ENCODE measurements at places on chromosomes 3 and 15. TPM values are rescaled to one million over a fixed set of nuclear protein-coding genes. Genes with fewer than 3 reads are reported as not detected.

DNA sequence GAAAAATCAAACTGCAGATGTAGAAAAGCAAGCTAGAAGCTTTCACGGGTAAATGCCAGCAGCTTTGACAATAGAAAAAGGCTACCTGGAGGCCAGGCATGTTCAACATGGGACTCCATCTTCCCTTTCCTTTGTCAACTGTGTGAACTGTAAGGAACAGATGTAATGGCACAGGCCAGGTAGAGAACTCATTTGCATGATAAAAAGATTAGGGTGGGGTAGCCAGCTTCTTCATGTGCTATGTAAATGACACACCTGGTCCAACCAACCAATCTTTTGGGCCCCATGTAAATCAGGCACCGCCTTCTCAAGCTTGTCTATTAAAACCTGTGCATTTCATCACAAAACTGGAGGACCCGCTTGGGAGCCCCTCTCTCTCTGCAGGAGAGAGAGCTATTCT is 686.5 kb upstream of the GOLIM4 start:
- no peak for DNase-seq

DNA sequence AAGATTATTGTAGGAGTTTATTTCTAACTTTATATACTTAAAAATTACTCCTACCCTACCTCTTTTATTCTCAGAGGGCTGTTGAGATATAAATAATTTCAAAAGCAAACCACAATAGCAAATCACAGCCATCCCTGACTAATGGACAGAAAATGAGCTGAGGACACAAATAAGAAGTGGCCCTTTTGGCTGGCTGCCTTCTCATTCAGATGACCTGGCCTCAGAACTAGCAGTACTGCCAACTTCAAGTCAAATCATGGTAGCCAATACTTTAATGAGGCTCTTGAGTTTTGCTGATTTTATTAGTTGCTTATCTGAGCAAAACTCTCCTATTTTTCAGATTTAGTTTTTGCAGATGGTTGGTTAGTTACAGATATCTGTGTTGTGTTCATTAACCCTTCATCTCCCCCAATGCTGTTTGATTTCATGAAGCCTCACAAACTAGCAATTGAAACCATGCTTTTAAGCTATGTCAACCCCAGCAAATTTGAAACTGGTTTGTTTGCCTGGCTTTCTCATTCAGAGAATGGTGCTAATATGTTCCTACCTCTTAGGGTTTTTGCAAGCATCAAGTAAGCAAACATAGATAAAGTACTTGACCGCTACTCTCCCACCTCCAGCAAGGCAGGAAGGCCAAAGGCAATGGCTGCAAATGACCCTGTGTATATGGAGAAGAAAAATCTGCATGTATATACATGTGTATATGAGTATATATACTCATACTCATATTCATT is 73.4 kb upstream of the HACD2 start:
- no peak for DNase-seq

GRCh38 chr15:79904271-79904670 is 7.5 kb upstream of the MTHFS start:
- DNase-seq, result no peak

GRCh38 chr3:154931484-154931883 is 148.6 kb upstream of the MME start:
- DNase-seq, result no peak

Gene A4GNT
- 0.41 TPM for polyA plus RNA-seq

DNA sequence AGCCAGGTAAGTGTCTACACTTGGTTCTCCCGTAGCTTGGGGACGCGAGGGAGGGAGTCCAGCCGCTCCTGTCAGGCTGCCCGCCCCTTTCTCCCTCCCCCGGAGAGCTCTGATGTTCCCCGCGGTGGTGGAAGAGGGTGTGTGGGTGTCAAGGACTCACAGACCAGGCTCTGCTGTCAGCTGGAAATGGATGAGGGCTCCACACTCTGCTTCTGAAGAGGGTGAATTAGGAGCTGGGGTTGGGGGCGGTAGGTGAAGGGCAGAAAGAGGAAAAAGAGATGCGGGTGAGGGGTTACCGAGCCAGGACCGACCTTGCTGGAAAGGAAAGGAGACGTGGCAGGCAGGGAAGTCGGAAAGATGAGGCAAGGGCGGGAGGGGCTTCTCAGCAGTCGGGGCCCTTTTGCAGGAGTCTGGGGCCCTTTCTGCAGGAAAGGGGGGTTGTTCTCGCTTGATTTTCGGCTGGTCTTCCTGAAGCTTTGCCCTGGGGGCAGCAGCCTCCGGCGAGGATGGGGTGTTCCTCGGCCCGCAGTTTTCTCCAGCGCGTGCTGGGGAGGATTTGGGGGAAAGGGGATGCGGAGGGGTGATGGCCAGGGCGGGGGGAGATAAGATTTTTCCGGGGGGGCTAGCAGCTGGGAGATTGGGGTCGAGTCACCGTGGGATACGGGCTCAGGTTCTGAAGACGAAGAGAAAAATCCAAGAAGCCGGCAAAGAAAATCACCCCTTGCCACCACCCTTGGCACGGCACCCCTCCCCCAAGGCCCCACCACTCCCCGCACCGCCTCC is 602 bp upstream of the BAHD1 start:
- DNase-seq, result no peak

Gene LINGO1
- 19.6 TPM for polyA plus RNA-seq

GRCh38 chr15:50077651-50078050 is 41.4 kb downstream of the ATP8B4 start:
- no peak for DNase-seq

DNA sequence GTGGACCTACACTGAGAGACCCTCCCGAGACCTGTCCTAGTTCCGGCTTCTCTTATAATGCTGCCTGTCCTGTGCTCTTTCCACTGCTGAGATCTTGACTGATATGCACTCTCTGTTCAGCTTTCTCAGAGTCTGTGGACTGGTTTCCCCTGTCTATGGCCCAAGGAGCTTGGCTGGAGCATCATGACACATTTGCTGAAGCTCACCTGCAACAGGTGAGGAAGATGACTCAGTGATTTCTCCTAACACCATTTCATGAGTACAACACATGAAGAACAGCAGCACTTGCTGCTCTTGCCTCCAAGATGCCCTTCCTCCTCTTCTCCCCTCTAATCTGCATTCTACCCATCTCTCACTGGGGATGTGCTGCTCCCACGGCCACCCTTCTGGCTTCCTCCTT is 92.1 kb downstream of the DUT start:
- no peak for DNase-seq
